ENCODE measurements at places on chromosomes 12 and 14.

DNA sequence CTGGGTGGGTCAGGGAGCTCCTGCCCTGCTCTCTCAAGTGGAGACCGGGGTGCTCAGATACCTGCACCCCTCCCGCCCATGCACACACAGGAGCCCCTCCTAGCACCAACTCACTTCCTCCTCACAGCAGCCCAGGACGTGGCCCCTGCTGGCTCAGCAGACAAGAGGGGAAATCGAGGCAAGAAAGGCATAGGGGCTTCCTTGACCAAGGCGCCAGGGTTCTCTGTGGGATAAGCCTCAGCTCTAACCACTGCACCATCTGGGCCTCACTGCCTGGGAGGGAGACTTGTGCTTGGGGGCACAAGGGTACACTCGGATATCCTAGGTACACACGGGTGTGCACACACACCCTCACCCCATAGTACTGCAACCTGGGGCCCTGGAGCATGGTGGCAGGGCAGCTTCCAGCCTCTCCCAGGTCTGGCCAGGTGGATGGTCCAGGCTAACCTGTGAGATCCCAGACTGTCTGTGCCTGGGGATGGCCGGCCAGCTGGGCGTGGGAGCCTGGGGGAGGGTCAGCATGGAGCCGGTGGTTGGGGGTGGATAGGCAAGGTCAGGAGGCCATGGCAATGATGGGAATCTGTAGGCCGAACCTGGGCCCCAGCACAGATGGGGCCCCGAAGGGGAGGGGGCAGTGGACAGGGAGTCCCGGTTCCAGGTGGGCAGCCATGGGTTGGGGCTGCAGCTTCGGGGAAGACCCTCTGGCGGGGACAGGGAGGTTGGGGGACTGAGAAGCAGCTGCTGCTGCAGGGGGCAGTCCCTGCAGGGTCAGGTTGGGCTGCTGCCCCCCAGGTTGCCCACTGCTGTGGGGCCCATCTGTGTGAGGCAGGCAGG is 312.4 kb downstream of the TMEM121 start:
- no peak for DNase-seq

DNA sequence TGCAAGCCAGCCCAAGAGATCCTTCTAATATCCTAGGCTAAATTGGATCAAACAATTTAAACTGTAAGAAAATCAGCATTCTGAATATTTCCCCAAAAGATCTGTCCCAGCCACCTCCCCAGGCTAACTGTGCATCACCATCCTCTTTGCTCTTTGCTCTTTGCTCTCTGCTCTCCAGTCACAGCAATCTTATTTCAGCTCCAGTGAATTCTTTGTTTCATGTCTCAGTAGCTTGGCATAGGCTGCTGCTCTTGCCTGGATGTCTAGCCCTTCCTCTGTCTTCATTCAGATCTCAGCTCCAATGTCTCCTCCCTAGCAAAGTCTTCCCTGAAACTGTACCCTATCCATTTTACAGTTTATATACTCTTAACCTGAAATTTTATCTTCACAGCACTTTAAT is 399.8 kb upstream of the USP15 start:
- DNase-seq = no peak

DNA sequence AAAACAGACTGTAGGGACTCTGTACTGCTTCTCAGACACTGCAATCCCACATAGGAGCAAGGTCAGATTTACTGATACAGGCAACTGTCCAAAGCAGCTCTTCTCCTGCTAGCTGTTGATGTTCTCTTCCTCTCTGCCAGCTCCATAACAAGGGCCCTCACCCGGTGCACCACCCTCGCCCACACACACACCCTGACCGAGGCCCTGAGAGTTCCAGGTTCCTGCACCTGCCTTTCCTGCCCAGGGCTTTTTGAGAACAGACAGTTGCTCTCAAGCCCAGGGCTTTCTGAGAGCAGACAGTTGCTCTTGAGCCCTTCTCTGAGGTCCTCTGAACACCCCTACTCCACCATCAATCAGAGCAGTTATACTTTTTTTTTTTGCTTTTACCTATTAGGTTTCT is 233.8 kb upstream of the GARIN6 start:
- DNase-seq = no peak

DNA sequence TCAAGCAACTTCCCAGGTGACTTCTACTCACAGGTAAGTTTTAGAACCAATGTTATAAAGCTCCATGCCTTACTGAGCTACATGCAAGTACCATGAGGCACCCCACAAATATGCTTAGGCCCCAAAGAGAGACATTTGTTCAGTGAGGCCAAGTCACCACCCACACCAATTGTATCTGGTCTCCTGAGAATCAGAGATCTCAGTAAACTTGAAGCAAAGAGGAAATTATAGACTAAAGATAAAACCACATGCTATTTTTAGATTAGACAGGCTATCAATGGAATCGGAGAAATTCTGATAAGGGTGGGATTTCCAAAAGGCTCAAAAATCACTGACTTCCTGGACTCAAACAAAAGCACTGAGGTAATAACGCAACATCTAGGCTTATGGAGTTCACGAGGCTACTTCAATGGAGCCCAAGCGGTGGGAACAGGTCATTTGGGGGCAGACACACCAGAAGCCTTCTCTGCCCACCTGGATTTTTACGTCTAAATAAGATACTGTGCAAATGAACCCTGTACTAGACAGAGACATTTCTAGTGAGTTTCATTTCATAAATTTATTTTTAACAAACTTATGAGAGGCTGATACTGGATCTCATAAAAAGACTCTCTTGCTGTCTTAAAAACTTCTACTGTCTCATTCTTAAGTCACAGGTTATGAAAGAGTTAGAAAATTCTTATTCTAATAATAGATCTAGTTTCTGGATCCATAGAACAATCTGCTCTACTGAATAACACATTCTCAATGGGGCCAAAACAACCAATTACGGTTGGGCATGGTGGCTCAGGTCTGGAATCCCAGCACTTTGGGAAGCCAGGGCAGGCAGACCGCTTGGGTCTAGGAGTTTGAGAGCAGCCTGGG is 7.7 kb downstream of the SLC15A4 start:
- no peak for DNase-seq

GRCh38 chr12:49554266-49554665 is 13.7 kb downstream of the MCRS1 start:
- DNase-seq = no peak

- DNase-seq = no peak
These were observed 67.0 kb downstream of the SYT1 start for GRCh38 chr12:78931466-78931990.

DNA sequence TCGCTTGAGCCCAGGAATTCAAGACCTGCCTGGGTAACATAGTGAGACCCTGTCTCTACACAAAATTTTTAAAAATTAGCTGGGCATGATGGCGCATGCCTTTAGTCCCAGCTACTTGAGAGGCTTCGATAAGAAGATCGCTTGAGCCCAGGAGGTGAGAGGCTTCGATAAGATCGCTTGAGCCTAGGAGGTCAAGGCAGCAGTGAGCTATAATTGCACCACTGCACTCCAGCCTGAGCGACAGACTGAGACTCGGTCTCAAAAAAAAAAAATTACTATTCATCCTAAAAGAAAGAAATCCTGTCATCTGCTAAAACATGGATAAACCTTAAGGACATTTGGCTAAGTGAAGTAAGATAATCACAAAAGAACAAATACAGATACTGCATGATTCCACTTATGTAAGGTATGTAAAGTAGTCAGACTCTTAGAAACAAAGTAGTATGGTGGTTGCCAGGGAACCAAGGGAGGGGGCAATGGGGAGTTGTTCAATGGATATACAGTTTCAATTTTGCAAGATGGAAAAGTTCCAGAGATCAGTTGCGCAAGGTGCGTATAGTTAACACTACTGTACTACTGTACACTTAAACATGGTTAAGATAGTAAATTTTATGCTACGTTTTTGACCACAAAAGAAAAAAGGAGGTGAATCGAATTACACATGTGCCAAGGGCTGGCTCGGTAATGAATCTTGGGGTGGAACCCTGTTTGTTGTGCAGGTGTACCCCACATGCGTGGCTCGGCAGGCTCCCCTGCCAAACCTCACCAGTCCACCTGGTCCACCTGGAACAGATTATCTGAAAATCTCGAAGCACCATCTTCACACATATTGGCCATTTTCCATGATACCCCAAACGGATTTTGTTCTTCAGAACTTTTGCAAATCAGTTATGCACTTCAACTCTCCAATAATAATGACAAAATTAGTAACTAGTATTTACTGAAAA is 18.3 kb upstream of the ATP2A2 start:
- DNase-seq = no peak

Measured in stimulated activated CD8-positive, alpha-beta memory T cell treated with anti-CD3 and anti-CD28 coated beads, Interleukin-15, amount 100 ng/mL, for 1 hour (primary cell).